Hematopoietic multipotent progenitor cell (in vitro differentiated cells): ENCODE measurements at places on chromosomes 11 and 22.

- no peak for DNase-seq
Measured at GRCh38 chr11:72686639-72687220, 12.5 kb upstream of the PDE2A start.

DNA sequence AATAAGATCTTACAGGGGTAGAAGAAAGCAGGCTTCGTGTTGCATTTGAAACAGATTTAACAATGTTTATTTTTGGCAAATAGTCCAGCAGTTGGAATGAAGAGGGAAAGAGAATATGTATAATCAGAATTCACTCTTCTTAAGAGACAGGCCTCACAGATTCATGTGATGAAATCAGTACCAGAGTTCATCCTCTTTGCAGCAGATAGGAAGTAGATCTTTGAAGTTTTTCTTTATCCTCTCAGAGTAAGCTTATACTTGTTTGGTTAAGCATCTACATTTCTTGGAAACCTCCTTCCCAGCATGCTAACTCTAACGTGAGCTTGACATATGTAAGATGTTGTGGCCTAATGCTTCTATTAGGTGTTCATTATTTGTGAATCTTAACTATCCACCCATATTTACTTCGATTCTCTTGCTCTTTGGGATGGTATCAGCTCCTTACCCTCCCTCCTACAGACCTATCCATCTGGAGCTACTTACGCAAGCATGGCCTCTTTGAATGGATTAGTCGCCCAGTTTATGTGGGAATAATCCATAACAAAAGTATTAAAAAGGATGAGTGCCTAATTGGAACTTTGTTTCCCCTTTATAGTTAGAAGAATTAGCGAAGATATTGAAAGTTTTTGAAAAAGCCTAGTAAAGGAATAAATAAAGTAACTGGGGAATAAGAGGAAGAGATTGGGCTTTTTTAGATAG, 80.1 kb downstream of the PRMT3 start:
- no peak for DNase-seq

DNA sequence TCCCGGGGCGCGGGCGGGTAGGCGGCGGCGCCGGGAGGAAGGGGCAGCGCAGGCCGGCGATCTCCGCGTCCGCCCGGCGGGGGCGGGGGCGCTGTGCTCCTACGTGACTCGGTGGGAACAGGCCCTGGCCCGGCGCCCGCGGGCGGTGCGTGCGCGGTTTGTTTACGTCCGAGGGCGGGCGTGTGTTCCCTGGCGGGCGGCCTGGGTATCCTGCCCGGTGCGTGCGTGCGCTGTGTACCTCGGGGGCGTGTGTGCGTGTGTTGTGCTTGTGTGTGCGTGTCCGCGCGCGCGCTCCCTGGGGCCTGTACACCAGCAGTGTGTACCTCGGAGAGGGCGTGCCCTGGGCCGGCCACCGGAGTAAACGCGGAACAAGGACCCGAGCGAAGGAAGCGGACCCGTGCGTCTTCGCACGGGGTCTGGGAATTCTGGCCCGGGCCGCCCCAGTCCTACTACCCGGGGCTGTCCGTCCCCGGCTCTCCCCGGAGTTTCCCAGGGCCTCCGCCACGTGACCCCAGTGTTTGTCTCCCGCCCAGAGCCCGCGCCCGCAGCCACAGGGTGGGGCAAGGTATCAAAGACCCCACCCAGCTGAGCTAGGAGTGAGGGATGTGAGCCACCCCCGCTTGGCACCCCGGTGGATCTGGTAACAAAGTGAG, 769 bp downstream of the MAFF start:
- DNase-seq: no peak

DNA sequence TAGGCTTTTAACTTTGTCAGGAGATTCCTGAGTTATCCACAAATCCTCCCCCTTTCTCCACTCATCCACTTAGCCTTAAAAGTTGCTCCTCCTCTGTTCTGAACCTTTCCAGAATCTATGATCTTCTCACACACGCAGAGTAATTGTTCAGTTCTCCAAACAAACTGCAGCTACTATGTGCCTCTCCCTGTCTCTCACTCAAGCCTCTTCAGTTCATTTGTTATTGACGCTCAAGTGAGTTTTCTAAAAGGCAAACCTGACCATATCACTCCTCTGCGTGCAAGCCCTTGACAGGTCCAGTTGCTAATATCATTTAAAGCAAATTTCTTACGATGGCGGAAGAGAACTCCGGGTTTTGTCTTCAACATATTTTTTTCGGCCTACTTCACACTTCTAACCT, 1169.7 kb upstream of the TENM4 start:
- no peak for DNase-seq

DNA sequence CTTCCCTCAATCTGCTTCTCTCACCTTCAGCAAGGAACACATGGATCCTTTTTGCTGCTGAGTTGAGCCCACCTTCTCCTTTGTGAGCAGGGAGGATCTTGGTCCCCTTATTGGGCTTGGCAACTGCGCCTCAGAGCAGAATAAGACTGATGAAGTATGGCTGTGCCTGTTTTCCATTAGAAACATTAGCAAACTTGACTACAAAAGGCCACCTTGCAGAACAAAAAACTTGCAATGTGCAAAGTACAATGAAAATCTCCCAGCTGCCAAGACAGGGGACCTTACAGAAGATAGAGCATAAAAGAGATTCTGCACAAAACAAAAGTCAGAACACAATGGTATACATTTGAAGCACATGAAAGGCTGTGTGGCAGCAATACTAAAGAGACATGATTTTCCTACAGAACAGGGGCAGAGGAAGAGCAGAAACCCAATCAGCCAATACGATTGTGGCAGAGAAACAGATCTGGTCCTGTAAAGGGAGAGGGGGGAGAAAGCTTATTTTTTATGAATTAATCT, 173.5 kb upstream of the SNX19 start:
- DNase-seq: no peak

- no peak for DNase-seq
Measured at GRCh38 chr22:40955571-40955970, 4.4 kb downstream of the RBX1 start.

DNA sequence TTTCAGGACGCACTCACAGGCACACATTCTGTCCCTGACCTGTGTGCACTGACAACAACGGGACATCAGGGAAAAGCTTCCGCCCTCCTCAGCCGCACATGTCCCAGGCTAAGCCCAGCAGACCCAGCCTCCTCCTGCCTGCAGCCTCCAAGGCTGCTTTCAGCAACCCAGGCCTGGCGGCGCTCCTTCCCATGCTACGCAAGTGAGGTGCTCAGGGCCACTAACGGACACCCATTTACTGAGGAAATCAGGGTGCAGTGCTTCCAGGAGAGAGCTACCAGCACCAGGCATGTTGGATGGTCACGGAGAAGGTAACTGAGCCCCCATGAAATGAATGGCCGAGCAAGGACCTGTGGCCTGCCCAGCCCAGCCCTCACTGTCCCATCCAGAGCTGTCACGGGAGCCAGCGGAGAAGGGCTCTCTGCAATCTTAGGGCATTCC, 6.9 kb downstream of the MOB2 start:
- DNase-seq: no peak

- no peak for DNase-seq
Measured at GRCh38 chr11:134025082-134025429, 43.8 kb upstream of the JAM3 start.

DNA sequence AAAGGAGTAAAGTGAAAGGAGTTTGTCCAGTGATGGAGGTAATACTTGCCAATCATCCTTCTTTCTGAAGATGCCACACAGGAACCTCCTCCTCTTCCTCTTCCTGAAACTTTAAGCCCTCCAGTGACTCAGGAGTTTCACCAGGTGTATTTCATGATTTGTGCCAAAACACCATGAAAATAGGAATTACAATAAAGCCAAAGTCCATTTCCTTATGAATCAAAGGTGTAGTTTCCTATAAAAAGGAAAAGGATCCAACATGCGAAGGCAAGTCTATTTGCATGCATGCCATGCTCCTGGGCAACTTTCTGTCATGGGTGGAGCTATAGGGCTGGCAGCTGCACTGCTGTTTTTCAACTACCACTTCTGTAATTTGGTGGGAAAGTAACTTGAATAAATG, 9.8 kb upstream of the POU2AF1 start:
- peak; percentile 19 for DNase-seq

- no peak for DNase-seq
Measured at GRCh38 chr11:131800452-131800851, 430.0 kb downstream of the NTM start.

DNA sequence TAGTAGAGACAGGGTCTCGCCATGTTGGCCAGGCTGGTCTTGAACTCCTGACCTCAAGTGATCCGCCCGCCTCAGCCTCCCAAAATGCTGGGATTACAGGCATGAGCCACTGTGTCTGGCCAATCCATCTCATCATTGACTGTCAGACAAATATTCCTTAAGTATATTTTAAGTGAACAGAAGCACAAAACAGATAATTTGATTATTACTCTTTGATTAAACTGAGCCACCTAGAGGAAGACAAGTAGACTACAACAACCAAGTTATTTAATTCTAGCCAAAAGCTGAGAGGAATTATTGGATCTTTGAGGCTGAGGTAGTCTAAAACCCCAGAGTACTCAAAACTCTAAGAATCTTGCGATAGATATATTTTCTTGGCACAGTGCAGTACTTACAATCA, 1.2 kb downstream of the ACRV1 start:
- no peak for DNase-seq

DNA sequence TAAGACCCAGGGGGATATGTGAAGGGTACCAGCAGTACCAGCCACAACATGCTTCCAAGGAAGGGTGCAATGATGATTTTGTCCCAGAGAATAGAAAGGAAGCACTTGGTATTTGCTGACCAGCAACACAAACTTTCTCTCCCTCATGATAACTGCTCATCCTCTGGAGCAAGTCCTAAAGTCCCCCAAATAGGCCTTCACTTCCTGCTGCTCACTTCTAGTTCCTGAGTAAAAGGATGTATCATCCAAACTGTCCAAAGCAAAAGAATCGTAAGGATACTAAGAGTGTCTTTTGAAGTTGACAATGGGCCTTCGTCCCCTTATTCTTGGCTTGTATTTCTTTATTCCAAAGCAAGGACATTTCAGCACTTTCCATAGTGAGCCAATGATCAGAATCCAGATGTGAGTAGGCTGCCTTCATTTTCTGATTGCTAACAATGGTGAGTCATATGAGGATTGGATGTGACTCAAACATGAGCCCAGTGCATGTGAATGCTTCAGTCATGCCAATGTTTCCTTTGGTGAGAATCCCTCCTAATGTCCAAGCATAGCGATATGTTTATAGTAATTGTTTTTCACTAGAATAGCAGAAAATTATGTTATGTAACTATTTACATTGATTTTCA, 243.4 kb upstream of the POU2AF2 start:
- no peak for DNase-seq

GRCh38 chr22:23786752-23787599, at the start of gene SMARCB1:
TSS of gene SMARCB1 (plus strand) at chr22:23786966. CDS start at chr22:23787170, 204 bp downstream.
- DNase-seq: peak; percentile 84

DNA sequence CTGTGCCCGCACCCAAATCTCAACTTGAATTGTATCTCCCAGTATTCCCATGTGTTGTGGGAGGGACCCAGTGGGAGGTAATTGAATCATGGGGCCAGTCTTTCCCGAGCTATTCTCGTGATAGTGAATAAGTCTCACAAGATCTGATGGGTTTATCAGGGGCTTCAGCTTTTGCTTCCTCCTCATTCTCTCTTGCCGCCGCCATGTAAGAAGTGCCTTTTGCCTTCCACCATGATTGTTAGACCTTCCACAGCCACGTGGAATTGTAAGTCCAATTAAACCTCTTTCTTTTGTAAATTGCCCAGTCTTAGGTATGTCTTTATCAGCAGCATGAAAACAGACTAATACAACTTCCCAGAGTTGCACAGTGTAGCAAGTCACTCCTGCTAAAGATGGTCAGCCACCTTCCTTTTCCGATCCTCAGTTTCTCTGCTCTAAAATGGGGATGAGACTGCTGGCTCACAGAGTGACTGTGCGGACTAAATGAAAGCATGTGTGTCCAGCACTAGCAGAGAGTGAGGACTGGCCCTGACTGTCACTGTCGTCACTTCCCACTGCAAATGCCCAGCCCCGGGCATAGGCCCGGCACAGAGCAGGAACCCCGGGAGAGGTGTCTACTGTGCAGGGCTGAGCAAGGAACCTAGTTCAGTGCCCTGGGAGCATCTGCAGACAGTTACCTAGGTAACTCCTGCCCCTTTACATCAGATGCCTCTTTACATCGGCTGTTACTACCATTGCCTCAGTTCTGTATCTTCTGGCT, 9.5 kb downstream of the TSKU start:
- DNase-seq: no peak

DNA sequence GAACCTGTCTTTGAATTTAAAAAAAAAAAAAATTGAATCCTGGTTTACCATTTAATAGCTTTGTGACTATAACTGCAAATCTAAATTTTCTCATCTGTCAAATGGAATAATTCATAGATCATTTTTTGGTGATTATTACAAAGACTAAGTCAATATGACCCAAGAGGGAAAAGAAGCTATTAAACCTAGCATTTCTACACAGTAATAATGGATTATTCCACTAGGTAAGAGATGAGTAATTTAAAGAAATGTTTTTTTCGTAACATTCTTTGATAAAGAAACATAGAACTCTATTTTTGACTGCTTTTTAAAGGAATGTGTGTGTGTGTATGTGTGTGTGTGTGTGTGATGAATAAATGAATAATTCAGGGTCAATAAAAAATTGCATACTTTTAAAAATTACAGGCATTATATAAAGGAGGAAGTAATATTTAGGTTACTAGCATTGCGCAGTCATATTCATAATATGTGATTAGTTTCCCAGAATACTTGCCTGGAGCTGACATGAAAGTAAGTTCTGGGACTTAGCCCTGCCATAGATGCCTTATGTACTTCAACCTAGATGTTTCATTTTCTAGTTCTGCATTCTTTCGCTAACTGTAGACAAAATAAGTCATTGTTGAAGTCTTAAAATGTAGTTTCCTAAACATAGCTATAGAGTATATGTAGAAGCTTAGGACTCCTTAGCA, 72.9 kb downstream of the TMEM135 start:
- no peak for DNase-seq

DNA sequence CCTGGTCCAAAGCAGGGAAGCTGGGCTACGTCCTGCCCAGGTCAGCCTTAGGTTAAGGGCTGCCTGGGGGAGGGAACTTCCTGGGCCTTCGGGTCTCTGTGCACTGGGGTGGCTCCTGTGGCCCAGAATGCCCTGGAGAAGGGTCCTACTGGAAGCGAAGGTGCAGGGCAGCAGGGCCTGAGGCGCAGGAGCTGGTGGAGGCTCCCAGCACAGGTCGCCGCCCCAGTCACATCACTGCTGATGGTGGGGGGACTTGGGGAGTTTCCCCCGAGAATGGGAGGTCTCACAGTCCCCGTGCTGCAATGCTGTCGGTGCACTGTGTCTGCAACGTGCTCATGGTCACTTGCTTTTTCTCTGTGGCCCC, 815 bp upstream of the SMIM38 start:
- no peak for DNase-seq
